ENCODE measurements at places on chromosomes 7 and 10.

GRCh38 chr7:143884969-143885559, 16.9 kb downstream of the TCAF1 start:
- peak; percentile 79 for DNase-seq

- no peak for DNase-seq
Observed at GRCh38 chr7:371119-371778, 81.3 kb downstream of the FOXL3 start.

DNA sequence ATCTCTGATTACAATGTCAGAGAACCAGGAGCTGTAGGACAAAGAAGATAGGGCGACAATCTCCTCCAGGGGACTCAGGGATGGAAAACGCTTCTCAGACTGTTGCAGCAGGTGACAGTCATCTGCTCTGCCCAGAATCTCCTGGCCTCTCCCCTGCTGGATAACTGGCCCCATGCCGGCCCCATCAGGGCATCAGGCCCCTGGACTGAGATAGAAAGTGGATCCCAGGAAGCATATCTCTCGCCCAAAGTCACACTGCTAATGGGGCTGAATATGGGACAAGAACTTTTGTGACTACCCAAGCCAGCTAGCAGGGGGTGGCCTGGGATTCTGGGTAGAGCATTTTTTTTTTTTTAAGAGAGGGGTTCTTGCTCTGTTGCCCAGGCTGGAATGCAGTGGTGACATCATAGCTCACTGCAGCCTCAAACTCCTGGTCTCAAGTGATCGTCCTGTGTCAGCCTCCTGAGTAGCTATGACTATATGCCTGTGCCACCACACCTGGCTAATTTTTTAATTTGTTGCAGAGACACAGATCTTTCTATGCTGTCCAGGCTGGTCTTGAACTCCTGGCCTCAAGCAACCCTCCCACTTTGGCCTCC, 20.5 kb upstream of the MLXIPL start:
- DNase-seq, result no peak

- DNase-seq, result no peak
Observed at GRCh38 chr7:46444256-46444655, 523.2 kb upstream of the IGFBP3 start.

DNA sequence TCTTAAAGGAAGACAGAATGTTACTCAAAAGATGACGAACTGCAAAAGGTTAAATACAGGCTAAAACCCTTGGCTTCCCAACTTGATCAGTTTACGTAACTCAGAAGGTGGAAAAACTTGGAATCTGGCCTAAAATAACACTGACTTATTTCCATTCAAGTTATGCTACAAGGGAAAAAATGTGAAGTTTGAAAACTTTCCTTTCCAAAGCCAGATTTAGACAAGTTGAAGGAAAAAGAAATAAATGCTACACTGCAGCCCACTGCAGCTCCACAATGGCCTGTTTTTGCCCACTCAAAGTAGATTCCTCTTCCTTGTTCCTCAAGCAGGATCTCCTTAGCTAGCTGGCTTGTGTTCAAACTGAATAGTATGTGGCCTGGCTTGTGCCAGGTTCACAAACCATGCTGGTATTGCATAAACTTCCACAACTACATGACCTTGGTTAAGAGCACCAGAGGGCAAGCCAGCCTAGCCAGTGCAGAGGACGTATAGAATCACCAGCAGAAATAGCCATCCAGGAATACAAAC, 166.2 kb downstream of the CPEB3 start:
- peak; percentile 50 for DNase-seq

- no peak for DNase-seq
Observed at GRCh38 chr7:151648429-151648828, 128.7 kb upstream of the RHEB start.

- no peak for DNase-seq
Observed at GRCh38 chr7:105596866-105597265, 15.6 kb upstream of the EFCAB10 start.

DNA sequence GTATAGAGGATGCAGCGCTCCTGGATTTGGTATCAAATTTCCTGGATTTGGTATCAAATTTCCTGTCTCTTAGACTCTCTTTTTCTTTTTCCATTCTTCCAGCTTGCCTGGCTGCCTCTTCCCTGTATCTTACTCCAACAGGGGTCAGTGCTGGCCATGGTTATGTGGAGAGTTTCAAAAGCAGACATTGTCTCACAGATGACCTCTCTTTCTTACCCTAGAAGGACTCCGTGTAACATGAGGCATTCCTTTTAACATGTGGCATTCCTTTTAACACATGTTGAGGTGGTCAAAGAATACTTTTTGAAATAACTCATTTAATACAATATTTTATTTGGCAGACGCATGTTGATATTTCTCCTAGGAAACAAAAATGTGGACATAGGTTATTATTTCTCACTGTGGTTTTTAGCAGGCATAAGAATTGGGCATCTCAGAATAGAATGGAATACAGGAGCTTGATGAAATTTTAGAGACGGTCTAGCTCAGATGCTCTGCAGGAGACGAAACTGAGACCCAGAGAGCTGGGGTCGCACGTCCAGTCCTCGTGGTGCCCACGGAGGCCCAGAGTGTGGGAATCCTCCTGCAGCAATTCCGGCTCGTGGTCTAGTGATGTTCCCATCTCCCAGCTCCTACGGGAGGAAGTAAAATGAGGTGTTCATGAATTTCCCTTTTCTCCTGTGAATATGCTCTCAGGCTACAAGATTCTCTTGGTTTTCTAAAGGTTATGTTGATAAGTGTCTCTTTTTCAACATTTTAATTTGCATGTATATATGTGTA, 59.6 kb upstream of the PITRM1 start:
- DNase-seq, result no peak

- DNase-seq, result no peak
Observed at GRCh38 chr7:41305001-41305400, 397.9 kb downstream of the INHBA start.

DNA sequence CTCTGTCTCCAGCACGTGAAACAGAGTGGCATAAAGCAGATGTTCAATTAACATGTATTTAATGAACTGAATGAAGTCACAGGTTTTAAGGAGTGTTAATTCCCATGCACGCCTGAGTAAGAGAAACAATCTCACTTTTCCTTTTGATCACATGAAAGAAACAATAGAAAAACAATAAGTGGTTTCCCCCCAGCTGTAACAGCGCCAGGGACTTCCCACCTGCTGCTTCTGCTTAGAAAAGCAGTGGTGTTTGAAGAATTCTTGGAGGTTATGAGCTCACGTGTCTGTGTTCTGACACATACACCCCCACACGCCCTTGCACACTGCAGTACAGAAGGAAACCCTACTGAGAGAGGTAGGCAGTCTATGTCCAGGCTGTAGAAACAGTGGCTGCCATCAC, 51.3 kb upstream of the FRMD4A start:
- DNase-seq, result no peak

DNA sequence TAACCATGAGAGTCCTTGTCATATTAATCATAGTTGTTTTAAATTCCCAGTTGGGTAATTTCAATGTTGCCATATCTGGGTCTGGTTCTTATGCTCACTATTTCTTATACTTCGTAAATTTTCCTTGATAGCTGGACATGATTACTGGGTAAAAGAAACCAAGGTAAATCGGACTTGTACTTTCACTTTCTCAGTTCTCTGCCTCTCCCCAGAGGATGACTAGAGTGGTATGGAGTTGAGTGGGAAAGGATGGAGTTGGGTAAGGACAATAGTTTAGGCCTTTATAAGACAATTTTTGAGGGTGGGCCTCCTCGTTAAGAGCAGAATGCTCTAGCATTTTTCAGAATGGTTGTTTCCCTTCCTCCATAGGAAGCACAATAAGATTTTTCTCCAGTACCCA, 106.1 kb downstream of the CRPPA start:
- DNase-seq, result no peak

GRCh38 chr10:9140373-9140772, 1085.9 kb downstream of the GATA3 start:
- DNase-seq, result peak; percentile 0

- no peak for DNase-seq
Observed at GRCh38 chr7:102103027-102103372, 183.7 kb upstream of the SH2B2 start.

GRCh38 chr10:125157505-125157904, 2.9 kb downstream of the CTBP2 start:
- peak; percentile 20 for DNase-seq

All from mesenchymal stem cell (in vitro differentiated cells and primary cell).